ENCODE measurements at places on chromosomes 1 and 21.

GRCh38 chr1:12748778-12749355 is 2.9 kb downstream of the CFAP107 start:
- DNase-seq = no peak

DNA sequence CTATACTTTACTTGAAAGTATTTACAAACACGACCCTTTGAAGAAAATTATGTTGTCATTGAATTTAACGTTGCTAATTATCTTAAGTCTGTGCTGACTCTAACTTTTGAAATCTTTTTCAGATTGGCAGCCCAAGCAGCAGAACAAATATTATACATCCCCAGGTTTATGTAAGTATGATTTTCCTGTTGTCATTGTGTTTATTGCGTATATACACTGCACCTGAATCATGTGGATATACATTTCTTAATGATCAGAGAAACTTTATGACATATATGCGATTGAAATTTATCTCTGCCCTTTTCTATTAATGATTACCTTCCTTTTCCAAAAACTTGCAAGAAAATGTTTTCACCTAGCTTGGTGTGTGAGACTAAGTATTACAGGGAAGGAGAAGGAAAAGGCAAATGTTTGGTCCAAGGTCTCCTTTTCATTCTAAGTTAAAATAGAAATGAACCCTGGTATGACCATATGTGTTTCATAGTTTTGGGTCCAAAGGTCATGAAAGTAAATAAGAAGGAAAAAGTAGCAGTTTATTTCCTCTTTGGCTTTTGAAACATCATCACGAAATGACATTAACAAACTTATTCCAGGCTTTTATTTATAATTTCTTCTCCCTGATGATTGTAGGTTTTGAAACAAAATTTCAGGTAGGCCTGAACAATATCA is 116.8 kb downstream of the VPS13D start:
- DNase-seq = no peak

DNA sequence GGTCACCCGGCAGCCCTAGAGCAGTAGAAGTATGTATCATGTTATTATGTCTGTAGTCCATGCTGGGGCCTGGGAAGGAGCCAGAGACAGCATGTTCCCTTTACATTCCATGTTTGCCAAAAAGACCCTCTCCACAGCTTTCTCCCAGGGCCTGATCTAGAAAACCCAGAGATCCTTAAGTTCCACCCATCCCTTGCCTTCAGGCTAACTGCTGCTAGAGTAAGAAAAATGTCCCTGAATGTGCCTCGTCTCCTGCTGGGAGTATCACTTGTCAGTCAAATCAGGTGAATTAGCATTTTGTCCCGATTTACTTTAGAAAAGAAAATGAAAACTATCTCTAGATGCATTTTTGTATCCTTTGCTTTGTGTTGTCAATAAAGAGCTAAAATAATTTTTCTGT is 13.3 kb upstream of the MRPS14 start:
- no peak for DNase-seq

- no peak for DNase-seq
These were observed 14.1 kb upstream of the STXBP3 start for GRCh38 chr1:108732398-108732797.

DNA sequence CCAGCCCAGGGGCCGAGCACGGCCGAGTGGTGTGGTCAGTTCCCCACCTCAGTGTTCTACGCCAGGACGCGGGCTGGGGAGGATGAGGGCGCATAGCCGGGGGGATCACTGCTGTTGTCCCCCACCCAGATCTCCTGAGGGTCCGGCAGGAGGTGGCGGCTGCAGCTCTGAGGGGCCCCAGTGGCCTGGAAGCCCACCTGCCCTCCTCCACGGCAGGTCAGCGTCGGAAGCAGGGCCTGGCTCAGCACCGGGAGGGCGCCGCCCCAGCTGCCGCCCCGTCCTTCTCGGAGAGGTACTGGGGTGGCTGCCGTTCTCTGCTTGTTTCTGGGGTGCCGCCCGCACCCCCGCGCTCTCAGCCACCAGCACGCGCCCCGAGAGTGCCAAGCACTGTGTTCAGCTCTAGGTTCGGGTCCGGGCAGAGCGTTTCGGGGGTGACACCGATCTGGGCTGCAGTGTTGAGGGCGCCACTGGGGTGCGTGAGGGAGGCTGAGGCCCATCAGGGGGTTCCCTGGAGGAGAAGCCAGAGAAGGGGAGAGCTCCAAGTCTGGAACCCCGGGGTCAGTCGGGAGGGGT is 17.4 kb downstream of the SAMD11 start:
- DNase-seq = no peak

GRCh38 chr1:89104687-89105086 is 21.2 kb downstream of the GBP2 start:
- no peak for DNase-seq

DNA sequence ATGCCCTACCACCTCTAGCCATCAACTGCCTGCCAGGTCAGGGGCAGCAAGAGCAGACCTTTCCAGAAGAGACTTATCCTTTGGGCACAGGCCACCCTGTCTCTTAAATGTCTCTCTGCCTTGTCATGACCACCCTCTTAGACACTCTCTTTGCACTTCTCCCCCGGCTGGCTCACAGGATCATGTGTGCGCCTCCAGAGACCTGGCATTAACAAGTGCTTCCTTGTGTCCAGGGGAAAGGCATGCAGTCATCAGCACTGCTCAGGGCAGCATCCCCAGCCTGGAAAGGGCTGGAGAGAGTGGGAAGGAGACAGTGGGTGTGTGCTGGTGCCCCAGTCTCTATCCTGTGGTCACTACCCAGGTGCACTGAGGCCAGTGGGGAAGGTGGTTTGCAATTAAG is 85.2 kb upstream of the TLR5 start:
- no peak for DNase-seq

DNA sequence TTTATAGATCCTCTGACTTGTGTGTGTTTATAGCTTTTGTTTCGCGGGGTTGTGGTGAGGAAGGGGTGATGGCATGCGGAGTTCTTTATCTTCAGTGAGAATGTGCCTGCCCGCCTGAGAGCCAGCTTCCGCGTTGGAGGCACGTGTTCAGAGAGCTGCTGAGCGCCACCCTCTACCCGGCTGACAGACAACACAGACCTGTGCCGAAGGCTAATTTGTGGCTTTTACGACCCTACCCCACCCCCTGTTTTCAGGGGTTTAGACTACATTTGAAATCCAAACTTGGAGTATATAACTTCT is 14.4 kb upstream of the CD101 start:
- DNase-seq = peak; percentile 65

DNA sequence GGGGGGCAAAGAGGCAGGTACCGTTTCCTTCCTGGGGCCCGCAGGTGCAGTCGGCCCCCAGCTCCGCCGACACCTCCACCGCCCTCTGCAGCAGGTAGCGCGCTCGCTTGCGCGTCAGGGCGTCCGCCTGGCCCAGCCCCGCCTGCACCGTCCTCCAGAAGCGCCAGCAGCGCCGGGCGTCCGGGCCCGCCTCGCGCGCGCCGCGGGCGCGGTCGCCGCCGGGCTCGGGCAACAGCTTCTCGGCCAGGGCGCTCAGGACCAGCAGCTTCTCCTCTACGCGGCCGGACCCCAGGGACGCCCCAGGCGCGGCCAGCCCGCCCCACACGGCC is 863 bp downstream of the TARBP1 start:
- peak; percentile 61 for DNase-seq

DNA sequence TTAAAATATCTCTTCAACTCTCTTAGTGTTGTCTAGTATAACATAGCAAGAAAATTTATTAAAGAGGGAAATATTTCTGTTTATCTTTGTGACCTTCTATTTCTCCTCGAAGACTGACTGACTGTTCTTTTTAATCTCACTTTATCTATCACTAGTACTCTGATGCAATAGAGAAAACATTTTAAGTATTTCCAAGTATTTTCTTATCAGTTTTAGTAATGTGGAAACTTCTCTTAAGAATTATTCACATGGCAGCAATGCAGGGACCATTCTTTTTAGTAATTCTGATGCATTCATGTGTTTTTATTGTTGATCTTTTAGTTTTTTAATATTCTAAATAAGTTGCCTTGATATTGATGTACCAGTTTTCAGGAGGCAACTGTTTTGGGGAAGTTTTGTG is 115.7 kb downstream of the NEK7 start:
- no peak for DNase-seq

DNA sequence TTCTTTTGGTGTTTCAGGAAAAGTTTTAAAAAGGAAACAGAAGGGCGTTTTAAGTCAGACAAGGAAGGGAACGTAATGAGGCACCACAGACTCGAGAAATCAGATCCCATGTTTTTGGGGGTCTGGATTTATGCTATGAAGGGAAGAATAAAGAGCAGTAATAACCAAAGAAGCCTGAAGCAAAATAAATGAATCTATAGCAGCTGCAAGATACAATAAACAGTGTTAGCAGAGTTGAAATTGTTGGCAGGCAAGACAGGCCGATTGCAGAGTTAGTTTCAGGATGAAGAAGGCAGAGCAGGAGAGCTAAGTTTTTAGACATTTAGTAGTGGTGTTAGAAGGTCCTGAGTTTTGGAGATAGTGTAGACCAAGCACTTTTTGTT is 425 bp downstream of the DDR2 start:
- DNase-seq = no peak

GRCh38 chr21:16570171-16570570 is 840.4 kb downstream of the USP25 start:
- DNase-seq = no peak

DNA sequence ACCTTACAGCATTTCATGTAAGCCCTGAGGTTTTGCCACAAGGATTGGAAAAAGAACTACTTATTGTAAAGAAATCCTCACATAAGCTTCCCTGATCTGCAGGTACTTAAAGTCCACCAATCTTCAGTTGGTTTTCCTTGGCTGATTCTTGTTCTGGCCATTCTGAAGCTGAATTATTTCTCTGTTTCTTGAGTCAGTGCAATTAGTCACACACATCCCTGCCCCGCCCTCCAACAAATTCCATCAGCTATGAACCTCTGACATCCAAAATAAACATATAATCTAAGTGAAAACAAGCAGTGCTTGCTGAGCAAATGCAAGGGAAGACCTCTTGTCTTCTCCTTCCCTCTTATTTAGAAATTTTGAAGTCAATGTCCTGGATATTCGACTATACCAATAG is 8.2 kb upstream of the FNDC7 start:
- no peak for DNase-seq

GRCh38 chr1:245842106-245842505 is 665.0 kb downstream of the SMYD3 start:
- no peak for DNase-seq

DNA sequence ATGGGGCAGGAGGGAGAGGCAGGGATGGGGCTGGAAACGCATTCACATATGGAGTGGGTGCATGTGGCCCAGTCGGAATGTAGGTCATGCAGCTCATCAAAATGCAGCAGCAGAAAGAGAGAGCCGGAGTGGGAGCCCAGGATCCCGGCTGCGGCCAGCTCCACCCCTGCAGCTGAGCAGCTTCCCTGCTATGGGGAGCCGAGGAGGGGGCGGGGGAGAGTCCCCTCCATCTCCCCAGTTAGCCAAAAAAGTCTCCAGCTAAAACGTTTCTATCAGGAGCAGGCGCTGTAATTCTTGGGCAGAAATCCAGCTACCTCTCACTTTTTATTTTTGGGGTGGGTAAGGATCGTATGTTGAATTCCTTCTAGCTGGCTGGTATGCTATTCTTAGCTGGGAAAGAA is 39.7 kb downstream of the MRPL37 start:
- no peak for DNase-seq

DNA sequence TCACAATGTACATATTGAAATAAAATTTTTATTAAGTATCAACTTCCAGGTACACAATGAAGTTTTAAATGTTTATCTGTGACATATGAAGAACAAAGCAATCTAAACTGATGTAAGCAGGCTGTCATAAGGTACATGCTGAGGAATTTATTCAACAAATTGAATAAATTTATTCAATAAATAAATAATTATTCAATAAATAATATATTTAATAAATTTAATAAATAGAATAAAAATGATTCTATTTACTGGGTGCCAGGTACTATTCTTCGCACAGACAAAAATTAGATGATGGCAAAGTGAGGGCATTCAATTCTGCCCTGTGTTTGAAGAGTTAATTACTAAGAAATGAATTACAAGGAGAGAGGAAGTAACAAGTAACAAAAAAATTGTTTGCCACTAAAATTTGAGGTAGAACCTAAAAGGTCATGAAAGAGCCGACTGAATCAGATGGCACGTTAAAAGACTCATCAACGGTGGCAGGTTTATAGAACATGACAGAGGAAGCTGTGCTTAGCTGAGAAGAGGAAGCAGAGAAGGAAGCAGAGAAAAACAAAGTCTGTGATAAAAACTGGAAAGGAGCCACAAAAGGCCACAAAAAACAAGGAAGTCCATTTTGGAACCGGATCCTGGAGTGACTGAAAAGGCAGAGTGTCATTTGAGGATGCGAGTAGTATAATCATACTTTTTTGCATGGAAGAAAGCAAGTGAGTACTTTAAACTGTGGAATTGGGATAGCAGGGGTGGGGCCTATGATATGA is 2.2 kb upstream of the USP24 start:
- no peak for DNase-seq

GRCh38 chr1:156430866-156431265 is 61.9 kb downstream of the RHBG start:
- no peak for DNase-seq

GRCh38 chr21:28833182-28833581 is 159.5 kb downstream of the LTN1 start:
- no peak for DNase-seq

DNA sequence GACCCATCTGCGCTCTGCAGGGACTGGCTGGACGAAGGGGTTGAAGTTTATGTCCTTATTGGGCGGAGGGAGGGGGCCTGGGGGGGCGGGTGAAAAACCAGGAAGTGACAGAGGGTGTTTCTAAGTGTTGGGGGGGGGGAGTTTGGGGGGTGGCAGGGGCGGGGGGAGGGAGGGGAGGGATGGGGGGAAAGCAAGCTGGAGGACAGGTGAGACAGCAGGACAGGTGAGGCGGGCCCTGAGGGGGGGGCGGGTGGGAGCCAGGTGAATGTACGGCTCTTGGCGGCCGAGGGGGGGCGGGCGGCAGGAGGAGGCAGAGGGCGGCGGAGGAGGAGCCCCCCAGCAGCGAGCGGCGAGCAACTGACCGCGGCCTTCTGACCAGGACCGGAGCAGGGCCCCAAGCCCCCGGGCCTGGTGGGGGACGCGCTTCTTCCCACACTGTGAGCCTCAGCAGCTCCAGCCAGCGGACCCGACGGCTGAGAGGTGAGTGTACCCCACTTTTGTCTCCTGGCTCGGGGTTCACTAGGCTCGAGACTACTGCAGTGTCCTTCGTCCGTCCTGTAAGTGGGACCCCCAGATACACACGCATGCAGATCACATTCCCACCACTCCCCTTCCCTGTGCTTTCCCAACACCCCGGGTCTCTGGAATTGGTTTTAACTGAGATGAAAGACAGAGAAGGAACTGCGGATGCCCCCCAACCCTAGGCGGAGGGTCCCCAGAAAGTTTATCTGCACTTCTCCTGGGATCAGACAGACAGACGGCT is at the start of gene ZBTB7B:
Gene ZBTB7B (plus strand): TSS at position 339 of the 763 bp plus-strand sequence. CDS start 11,859 bp downstream, outside the sequence.
- no peak for DNase-seq

- DNase-seq = no peak
These were observed 46.4 kb downstream of the ELF3 start for GRCh38 chr1:202056644-202057334.
